ENCODE measurements at places on chromosomes 2 and 18.

DNA sequence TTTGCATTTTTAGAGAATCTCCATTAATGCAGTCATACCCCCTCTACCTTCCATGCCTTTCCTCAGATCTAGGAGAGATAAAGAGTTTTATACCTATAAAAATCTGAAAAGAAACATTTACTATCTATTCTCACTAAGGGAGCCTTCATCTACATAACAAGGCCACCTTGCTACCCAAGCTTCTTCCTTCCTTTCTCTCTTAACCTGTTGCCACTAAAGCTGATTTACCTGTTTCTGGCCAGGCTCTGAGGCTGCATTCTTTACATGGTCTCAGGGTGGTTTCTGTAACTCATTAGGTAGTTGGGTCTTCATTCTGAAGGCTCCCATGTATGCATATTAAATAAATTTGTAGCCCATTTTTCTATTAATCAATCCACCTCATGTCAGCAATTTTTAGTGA, 391.6 kb downstream of the DLGAP1 start:
- DNase-seq: no peak

DNA sequence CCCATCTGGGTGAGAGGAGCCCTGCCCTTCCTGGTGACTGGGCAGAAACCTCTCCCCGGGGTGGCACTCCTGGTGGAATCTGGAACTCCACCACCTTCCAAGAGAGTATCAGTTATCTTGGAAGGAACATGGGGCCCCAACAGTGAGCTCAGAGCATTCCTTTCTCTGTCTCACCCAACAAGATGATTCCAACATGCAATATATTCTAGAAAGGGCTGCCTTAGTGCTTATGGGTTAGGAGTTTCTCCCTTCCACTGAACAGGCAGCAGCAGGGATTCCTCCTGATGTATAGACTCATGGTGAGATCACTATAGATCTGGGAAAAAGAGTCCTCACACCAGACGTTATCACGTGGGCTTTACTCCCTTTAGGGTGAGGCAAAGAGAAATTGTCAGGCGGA, 147.1 kb downstream of the COL4A4 start:
- DNase-seq: no peak

GRCh38 chr18:2304378-2305175, 266.7 kb downstream of the METTL4 start:
- no peak for DNase-seq

DNA sequence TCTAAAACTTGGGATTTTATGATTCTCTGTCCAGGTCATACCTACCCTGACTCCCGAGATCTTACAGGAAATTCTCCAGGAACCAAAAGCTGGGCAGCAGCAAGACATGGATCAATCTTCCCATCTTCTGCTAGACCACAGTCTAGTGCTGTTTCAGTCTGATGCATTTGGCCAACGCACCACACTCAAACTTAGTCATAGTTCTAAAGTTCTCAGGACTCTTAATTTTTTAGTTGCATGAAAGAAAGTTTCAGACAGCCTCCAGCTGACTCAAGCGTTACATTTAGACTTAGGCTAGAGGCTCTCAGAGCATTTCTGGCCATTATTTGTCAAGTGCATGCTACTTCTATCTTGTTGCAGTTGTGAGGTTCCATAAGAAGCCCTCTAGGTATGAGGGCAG, 230.1 kb upstream of the CCDC150 start:
- DNase-seq: no peak

DNA sequence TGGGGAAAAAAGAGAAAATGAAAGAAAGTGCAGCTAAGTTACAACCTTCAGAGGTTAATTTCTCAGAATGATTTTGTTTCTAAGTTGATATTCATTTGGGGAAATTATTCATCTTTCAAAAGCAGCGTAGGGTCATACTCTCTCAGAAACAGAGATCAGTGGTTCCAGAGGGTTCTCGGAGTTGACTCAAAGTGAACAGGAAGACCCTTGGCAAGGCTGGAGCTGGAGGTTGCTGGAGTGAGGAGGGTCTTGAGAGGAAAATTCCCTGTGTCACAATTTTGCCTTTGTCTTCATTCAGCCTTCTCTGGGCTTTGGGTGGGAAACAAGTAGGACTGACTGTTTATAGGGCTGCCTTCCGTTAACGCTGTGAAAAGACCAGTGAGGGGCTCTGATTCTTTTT, 168.2 kb downstream of the ICOS start:
- DNase-seq: no peak

- no peak for DNase-seq
Measured at GRCh38 chr2:41111836-41112627, 660.1 kb upstream of the SLC8A1 start.

DNA sequence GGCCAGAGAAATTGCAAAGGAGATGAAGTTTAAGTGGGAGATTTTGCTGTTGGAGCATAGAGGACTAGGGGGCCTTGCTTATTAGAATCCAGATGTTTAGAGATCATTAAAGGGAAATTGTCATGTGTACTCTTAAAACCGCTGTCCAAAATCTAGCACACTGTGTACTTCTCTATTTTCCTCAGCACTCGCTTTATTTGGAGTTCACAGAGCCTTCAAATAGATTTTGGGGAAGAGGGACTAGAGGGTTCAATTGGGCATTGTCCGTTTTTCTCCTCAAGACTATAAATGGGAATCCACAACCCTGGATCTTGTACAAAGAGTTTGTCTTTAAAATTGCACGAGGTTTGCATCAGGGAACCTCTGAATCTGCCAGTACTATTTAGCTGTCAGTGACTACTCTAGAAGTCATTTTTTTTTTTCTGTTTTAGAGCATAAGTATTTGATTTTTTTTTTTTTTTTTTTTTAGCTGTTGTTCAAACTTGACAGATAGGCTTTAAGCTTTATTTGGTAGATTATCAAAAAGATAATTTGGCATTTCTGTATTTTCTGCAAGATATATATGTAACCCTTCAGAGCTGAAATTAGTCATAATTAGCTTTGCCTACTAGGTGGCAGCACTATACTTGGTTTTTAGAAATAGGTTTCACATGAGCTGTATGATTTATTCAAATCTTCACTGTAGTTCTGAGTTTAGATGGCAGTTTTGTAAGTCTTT, 14.2 kb downstream of the PMS1 start:
- DNase-seq: peak; percentile 61

DNA sequence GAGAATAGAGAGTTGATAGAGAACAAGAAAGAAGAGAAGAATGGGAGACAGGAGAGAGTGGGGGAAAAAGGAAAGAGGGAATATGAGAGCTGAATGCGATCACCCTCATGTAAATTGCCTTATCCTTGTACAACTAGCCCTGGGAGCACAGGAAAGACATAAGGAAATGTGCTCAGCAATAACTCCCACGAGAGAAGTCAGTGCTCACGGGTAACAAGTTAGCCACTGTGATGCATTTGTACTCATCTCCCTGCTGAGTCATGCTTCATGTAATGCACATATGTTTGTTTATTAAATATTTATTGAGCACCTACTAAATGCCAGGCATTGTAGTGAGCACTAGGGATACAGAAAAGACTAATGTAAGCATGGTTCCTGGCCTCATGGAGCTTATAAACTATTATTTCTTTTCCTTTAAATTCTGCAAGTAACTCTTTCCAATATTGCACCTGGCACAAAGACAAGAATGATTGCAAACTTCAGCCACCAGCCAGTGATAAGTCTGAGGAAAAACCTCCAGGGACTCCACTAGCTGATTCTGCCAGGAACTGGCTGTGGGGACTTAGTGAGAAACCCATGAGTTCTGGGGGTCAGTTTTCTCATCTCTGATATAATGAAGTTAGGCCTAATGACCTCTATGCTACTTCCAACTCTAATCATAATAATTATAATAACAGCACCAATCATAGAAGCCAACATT, 124.1 kb downstream of the LNPK start:
- DNase-seq: no peak

DNA sequence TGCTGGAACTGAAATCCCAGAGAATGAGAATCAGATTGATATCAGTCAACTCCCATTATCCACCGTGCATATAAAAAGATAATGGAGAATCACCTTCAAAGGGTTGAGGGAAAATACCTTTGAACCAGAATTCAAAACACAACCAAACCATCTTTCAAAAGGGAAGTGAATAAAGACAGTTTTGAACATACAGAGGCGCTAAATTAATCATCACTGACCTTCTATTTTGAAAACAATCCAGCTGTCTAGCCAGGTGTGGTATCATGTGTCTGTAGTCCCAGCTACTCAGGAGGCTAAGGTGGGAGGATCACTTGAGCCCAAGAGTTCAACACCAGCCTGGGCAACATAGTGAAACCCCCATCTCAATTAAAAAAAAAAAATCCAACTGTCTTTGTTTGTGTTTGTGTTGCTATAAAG, 63.6 kb downstream of the TRABD2A start:
- no peak for DNase-seq

DNA sequence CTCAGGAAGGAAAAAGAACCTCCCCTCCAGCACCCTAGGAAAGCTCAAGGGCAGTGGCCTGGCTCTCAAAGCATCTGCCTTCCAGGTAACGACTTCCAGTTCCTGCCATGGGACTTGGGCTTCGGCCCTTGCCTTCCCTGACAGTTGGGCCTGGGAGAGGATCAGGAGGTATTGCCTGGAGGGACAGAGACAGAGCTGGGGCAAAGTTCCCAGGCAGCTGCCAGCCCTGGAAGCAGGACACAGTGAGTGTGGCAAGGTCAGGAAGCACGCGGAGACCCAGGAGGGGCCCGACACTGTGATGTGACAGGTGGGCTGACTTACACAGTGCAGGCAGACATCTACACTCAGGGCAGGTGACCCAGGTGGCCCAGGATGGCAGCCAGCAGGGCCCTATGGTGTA, 87.5 kb upstream of the BOD1L2 start:
- no peak for DNase-seq

GRCh38 chr2:13654416-13654815, 937.7 kb downstream of the TRIB2 start:
- DNase-seq: no peak

DNA sequence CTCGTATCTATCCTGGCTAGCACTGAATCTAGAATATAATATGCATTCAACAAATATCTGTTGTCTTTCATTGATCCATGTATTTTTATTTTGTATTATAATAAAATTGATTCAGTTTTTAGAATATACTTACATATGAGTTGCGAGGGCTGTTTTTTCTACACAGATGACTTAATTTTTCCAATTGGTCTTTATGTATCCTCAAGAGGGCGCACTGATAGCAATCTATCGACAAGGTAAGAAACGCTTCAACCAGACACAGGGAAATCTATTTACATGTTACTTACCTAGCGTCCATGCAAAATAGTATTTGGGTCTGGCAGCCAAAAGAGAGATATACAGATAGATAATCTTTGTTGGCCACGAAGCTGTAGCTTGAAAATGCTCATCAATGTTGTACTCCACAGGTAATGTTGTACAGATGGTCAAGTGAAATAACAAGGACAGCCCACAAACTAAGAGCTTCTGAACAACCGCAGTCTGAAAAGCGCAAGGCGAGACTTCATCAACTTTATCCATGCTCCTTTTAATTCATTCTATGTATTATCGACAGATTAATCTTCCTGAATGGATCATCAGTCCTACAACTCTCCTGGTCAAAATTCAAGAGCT, 35.5 kb upstream of the KIDINS220 start:
- peak; percentile 75 for DNase-seq

DNA sequence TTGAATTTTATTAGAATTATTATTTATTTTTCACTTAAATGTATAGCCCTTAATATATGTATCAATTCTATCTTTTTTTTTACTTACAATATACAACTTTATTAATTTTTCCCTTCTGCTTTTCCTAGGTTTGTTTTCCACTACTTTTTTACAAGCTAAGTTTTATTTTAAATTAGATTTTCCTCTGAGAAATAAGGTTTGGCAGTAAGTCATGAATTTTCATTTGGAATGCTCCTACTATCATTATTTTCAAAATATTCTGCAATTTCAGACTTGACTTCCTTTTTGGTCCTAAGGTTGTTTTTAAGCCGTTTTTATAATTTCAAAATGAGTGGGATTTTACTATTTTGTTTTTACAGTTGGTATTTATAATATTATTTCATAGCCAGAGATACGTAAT, 222.8 kb upstream of the PIEZO2 start:
- DNase-seq: no peak

- peak; percentile 62 for DNase-seq
Measured at GRCh38 chr2:26292646-26293045, 47.9 kb downstream of the HADHB start.

- DNase-seq: no peak
Measured at GRCh38 chr18:9323750-9324445, 10.7 kb upstream of the TWSG1 start.

- no peak for DNase-seq
Measured at GRCh38 chr2:228938629-228939028, 332.5 kb downstream of the PID1 start.

- no peak for DNase-seq
Measured at GRCh38 chr2:200077210-200077650, 121.8 kb downstream of the MAIP1 start.

- DNase-seq: no peak
Measured at GRCh38 chr2:8437228-8437948, 244.5 kb upstream of the ID2 start.

DNA sequence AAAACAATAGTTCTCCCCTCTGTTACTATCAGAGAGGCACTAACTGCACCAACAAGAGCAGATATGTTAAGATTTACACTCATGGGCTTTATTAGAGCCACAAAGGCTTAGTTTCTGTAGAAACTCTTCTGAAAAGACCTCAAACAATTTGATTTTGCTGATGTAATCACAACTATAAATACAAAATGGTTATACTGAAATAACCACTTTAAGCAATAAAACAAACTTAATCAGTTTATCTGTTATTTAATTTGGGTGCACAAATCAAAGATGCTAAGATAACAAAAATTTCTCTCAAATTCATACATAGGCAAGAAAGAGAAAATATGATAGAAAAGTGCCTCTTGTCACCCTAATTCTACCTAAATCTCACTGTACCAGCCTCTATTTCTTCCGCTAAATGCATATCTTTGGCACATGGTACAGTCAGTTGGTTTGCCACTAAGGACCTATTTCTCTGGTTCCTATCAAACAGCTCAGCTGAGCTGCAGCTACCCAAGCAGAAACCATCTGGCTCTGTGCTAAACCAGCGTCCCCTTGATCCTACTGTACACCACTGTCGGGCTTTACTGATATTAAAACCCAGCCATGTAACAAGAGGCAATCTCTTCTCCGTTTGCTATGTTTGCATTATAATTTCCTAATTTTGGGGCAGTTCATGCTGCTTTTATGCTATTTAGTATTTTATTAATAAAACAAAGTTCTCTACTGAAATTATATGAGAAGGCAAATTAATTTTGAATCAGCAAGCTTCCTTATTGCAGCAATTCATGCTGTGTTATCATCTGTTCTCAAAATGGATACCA, 60.1 kb downstream of the CWC22 start:
- no peak for DNase-seq

- DNase-seq: no peak
Measured at GRCh38 chr2:238467792-238468191, 41.1 kb downstream of the ASB1 start.

DNA sequence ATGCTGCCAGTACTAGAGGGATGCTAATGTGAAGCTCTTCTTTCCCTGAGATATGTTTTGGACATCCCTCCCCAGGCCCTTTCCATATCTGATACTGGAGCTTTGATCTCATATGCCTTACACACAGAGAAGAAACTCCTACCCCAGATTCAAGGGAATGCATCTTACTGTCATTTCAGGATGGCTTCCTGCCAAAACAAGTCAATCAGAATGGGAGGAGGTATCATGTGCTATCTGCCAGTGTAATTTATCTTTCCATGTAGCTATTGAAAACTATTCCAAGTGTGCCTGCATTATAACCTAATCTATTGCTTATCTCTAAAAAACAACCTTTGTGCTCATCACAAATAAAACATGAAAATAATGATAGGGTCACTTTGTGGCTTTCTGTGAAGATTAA, 269.9 kb upstream of the SETBP1 start:
- no peak for DNase-seq
